ENCODE measurements at places on chromosomes 16 and 17.

DNA sequence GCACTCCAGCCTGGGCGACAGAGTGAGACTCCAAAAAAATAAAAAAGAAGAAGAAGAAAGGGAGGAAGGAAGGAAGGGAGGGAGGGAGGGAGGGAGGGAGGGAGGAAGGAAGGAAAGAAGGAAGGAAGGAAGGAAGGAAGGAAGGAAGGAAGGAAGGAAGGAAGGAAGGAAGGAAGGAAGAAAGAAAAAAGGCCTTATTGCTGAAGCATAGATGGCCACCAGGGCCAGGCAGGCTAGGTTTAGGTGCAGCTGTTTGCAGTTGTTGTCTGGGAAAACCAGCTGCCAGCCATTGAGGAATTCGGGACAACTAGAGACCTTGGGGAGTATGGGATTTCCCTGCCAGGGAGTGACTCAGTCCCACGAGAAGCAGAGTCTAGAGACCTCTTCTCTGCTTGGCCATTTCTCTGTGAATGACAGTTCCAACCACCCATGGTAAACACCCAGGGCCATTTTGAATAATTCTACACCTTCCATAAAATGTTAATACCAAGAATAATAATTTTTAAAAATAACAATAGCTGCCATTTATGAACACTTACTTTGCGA lies 31.0 kb downstream of the SCNN1B start:
- no peak for DNase-seq

- peak; percentile 83 for DNase-seq
Measured at GRCh38 chr17:81868674-81869220, 2.4 kb downstream of the ARHGDIA start.

DNA sequence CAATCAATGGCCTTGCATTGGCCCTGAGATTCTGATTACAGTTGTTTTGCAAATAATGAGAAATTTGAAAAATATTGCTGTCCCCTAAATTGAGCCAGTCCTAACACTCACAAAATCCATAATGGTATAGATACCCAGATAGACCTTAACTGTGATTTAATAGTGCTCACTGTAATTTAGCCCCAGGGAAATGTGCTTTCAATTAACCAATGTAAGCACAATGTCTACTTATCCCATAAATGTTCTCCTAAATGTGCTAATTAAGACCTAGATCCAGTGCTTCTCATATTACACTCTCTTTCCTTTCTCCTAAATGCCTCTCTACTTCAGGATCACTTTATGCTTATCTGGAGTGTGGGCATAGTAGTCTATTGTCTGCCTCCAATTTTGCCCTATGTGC lies 417.8 kb upstream of the CCL2 start:
- DNase-seq = no peak

- DNase-seq = no peak
Measured at GRCh38 chr16:88468275-88469129, 15.4 kb downstream of the ZFPM1 start.

DNA sequence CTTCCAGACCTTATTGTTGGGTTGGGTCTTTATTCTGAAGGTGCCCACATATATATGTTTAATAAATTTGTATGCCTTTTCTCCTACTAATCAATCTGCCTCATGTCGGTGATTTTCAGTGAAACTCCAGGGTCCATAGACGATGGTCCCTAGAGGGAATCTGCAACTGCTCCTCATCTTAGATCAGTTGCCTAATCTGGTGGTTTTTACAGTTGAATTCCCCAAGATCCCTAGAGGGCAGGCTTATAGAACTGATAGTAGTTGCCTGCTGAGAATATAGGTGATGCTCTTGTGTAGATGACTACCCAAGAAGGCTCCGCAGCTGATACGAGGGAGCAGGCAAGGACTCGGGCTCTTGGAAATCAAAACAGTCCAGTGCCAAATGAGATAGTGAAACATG lies 619.2 kb upstream of the C16orf82 start:
- no peak for DNase-seq

DNA sequence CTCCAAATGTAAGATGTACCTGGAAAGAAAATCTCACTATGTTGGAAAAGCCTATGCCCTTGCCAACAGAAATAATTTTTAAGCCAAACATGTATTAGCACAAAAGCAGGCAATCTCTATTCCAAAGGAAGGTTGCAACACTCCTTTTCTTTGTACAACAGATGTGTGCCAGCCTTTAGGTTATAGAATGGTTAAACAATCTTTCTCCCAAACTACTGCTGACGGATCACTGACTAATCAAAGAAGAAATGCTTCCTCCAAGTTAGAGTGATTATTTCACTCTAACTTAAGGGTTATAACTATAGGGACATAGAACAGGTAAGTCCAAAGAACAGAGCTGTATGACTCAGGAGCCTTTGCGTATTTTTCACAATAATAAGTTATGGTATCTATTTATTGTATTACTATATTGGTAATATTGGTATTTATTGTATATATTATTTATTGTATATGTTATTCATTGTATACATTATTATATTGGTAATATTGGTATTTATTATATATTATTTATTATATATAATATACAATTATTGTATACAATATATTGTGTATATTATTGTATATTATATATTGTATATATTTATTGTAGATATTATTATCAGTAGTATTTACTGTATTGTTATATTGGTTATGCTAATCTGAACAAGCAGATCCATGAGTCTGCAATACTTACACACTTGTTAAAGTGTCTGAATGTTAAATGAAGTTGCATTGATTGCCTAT lies 36.7 kb upstream of the ABCA5 start:
- DNase-seq = no peak

GRCh38 chr16:69644790-69645189 lies 79.0 kb downstream of the NFAT5 start:
- DNase-seq = no peak

GRCh38 chr17:8953156-8953885 lies 12.2 kb downstream of the PIK3R5 start:
- DNase-seq = no peak

- peak; percentile 73 for DNase-seq
Measured at GRCh38 chr16:24977678-24978075, 37.5 kb downstream of the ARHGAP17 start.
